Activated CD4-positive, alpha-beta memory T cell treated with anti-CD3 and anti-CD28 coated beads for 36 hours (primary cell): ENCODE measurements at places on chromosomes 3 and 15. TPM values are rescaled to one million over a fixed set of nuclear protein-coding genes. Genes with fewer than 3 reads are reported as not detected.

DNA sequence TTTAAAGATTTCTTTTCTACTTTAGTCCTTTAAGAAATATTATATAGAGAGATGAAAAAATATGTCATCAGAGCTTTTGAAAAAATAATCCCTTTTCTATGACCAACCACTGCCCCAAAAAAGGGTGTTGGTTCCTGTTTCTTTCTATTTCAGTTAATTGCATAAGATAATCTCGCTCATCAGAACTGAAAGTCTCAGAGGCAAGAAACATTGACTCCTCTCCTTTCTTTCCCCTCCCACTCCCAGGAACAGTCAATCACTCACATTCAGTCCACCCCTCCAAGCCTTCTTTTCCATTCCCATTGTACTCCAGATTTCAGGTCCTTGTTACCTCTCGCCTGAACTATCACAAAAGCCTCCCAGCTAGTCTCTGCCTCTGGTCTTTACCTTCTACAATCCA is 153.7 kb upstream of the ABI3BP start:
- H3K27ac ChIP-seq, result no peak overlapping the region
- H3K27me3 ChIP-seq, result peaks cover 6% of the 10 kb centered on the region
- no peak overlapping the region for H3K4me3 ChIP-seq
- H3K4me1 ChIP-seq, result peaks cover 2% of the 10 kb centered on the region

DNA sequence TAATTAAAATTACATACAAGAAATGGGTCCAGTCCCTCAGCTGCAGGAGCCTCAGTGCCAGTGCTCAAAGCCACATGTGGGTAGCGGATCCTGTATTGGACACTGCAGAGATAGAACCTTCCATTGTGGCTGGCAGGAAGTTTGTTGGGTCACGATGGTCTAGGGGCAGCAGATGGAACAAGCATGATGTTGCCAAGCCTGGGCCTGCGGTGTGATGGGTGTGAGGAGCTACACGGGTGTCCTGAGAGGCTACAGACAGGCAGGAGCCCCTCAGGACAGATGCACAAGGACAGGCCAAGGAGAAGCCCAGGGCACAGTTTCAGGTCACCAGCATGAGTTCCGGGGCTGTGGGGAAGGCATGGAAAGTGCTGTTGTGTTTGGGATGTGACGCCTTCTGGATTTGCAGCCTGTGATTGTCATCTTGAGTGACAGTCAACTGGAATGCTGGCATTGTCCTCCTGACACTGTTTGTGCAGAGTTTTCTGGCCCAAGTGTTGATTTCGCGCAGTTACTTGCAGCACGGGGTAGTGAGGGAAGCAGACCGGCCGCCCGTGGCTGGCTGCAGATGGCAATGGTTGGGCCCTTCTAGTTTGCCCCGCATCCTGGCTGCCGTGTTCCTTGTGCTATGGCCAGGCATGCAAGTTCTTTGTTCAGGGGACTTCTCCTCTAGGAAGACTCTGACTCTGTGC is 177.1 kb downstream of the NSMCE3 start:
- H3K4me1 ChIP-seq, result peaks cover 8% of the 10 kb centered on the region
- no peak overlapping the region for H3K4me3 ChIP-seq
- no peaks in the 10 kb centered on the region for H3K27me3 ChIP-seq
- DNase-seq, result no peak

- peaks cover 58% of the 10 kb centered on the region for H3K4me1 ChIP-seq
- DNase-seq, result peak; percentile 80
- no peak overlapping the region for H3K4me3 ChIP-seq
- no peak overlapping the region for H3K27ac ChIP-seq
- H3K27me3 ChIP-seq, result peaks cover 24% of the 10 kb centered on the region
Observed at GRCh38 chr3:46368569-46368968, 2.2 kb upstream of the CCR5 start.

DNA sequence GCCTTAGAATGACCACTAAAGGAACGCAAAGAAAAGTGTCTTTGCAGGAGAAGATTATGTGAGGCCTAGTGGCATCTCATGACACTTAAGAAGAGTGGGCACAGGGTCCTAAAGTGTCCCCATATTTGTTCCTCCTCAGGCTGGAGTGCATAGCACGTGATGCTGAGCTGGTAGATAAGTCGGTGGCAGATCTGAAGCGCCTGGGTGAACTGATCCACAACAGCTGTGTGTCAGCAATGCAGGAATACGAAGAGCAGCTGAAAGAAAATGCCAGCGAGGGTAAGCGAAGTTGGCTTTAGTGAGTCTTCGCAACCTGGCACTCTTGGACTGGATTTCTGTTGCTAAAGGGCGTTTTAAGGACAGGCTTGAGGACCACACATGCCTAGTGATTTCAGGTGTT is 92.6 kb downstream of the CHD2 start:
- no peak for DNase-seq
- H3K27ac ChIP-seq, result no peak overlapping the region
- H3K4me1 ChIP-seq, result peaks cover 12% of the 10 kb centered on the region
- H3K36me3 ChIP-seq, result peaks cover 66% of the 10 kb centered on the region

DNA sequence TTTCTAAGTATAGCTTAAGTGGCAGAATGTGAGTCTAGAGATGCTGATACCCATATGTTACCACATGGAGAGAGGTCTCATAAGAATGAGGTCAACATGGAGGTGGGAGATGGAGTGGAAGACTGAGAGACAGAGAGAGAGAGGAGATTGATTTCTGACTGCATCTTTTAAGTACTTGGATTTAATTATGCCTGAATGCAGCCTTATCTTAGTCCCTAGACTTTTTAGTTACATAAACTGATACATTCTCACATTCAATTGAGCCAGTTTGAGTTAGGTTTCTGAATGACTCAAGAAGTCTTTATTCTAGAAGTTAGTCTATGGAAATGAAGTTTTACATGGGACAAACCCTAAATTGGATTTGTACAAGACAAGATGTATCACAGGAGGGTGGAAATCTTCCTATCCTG is 58.5 kb upstream of the TNFSF10 start:
- peaks cover 2% of the 10 kb centered on the region for H3K36me3 ChIP-seq
- no peak overlapping the region for H3K4me3 ChIP-seq
- DNase-seq, result no peak
- H3K27ac ChIP-seq, result peak overlapping the region; percentile 64

DNA sequence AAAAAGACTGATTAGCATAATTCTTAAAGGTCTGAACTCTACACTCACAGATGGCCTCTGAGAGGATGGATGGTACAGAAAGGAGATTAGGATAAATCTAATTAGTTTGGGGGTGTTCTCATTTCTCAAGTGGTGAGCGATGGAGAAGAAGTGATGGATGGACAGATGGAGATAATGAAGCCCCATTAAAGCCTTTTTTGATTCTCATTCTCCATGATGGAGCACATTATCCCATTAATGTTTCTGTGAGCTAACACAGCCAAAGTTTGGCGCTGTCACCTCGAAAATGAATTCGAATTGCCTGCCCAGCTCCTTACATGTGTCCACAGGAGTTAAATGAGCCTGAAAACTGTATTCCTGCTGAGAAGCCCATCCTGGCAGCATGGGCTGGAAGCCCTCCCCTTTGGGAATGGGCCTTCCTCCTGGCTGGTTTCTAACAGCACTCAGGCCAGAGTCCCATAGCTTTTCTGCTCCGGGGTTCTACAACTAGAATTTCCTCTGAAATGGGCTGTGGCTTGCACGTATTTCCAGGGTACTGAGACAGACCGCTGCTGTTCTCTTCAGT is 726.0 kb upstream of the CFAP20DC start:
- no peaks in the 10 kb centered on the region for H3K27me3 ChIP-seq
- peaks cover 1% of the 10 kb centered on the region for H3K36me3 ChIP-seq
- no peak overlapping the region for H3K4me3 ChIP-seq
- H3K27ac ChIP-seq, result no peak overlapping the region
- no peak for DNase-seq

GRCh38 chr3:114823061-114823460 is 324.0 kb downstream of the ZBTB20 start:
- no peaks in the 10 kb centered on the region for H3K36me3 ChIP-seq
- no peaks in the 10 kb centered on the region for H3K4me1 ChIP-seq
- no peak overlapping the region for H3K4me3 ChIP-seq

DNA sequence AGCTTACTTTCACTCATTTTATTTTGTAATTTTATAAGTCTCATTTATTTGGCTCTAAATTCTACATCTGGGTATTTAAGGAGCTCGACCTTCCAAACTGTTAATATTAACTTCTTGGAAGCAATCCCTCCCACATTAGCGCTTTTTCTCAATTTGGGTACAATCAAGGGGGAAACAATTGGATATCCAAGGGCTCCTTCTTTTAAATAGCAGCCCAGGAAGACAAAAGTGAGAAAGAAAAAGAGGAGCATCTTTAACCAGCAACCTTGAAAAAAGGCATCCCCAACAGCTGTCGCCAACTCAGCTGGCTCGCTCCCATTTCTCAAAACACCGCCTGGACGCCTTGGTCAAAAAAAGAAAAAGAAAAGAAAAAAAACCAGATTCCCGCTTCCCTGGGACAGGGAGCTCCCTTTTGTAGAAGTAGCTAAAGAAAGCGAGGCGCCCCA is 873 bp downstream of the C3orf70 start:
- H3K36me3 ChIP-seq, result no peaks in the 10 kb centered on the region
- peaks cover 6% of the 10 kb centered on the region for H3K4me1 ChIP-seq
- H3K27ac ChIP-seq, result no peak overlapping the region
- H3K4me3 ChIP-seq, result peak overlapping the region; percentile 45

- DNase-seq, result no peak
- H3K4me1 ChIP-seq, result peaks cover 2% of the 10 kb centered on the region
- no peak overlapping the region for H3K4me3 ChIP-seq
- H3K36me3 ChIP-seq, result no peaks in the 10 kb centered on the region
Observed at GRCh38 chr15:96408591-96409183, 78.2 kb downstream of the NR2F2 start.

DNA sequence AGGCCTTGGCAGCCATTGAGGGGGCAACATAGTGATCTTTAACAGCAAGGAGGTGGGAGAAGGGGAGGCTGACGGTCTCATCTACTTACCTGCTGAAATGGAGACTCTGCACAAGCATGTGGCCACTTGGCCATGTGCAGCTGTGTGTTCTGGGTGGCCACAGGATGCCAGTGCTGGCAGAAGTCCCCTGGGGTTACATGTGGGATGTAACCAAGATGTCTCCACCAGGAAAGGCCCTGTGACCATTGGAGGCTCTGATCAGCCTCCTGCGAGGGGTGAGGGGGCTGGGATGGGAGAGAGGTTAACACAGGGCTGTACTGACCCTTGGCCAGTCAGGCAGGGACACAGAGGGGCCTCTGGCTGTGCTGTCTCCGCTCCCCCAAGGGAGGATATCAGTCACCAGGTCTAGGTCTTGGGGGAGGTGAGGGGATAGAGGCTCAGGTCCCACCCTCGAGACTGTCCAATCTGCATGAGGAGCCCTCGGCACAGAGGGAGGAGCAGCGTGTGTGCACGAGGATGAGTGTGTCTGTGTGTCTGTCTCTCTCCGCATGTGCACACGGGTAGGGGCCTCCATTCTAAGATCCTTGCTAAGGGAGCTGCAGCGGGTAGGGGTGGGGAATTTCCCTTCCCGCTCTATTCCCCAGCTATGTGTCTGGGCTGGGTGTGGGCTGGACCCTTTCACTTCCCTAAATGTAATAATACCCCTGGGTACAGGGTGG is 19.5 kb downstream of the PRKCD start:
- H3K27me3 ChIP-seq, result no peaks in the 10 kb centered on the region
- no peak overlapping the region for H3K4me3 ChIP-seq
- no peak overlapping the region for H3K27ac ChIP-seq
- no peaks in the 10 kb centered on the region for H3K4me1 ChIP-seq

DNA sequence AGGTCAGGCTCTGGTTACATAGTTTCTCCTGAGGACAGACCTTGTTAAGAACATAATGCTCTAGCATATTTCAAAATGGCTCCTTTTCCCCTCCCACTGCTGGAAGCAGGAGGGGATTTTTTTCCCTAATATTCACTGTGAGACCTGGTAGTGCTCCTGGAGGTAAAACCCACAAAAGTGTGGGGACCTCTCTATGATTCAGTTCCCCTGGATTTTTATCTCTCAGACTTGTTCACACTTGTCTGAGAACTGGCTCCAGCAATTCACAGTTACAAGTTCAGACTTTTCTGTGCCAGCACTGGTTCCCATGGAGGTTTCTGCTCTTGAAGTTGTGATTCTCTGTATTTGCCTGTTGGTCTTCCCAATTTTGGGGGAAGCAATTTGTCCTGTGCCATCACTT is 36.3 kb upstream of the PCOLCE2 start:
- no peak overlapping the region for H3K4me3 ChIP-seq
- no peak for DNase-seq
- H3K27ac ChIP-seq, result no peak overlapping the region
- H3K4me1 ChIP-seq, result no peaks in the 10 kb centered on the region

DNA sequence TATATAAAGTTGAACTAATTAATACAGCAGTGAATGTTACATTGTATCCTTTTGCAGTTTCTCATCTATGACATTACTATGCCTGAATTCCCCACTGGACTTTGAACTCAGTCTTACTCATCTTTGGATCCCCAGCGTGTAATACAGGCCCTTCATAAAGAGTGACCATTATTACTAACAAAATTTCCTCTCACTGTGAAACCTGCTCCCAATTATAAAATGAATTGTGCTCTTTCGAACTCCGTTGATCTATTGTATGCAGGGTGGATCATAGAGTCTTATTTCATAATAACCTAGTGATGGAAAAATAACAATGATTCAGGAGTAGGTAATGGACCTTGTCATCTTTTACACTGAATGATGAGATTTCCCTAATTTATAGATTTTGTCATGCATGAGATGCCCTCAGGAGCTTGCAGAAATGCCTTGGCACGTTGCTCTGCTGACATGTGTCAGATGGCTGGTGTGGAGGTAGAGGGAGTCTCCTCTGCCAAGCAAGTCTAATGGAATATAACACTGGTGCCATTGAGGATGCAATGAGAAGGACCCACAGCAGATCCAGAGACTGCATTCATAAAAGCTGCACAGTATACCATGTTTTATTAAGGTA is 25.5 kb downstream of the B3GNT5 start:
- H3K27ac ChIP-seq, result no peak overlapping the region
- H3K4me1 ChIP-seq, result peaks cover 5% of the 10 kb centered on the region
- DNase-seq, result no peak
- no peak overlapping the region for H3K4me3 ChIP-seq
- no peaks in the 10 kb centered on the region for H3K27me3 ChIP-seq

GRCh38 chr15:88748081-88748480 is 55.2 kb upstream of the ACAN start:
- H3K4me3 ChIP-seq, result no peak overlapping the region
- H3K27ac ChIP-seq, result no peak overlapping the region
- H3K27me3 ChIP-seq, result peaks cover 15% of the 10 kb centered on the region

- H3K4me3 ChIP-seq, result no peak overlapping the region
- H3K27me3 ChIP-seq, result no peaks in the 10 kb centered on the region
- DNase-seq, result no peak
- peaks cover 17% of the 10 kb centered on the region for H3K4me1 ChIP-seq
- peaks cover 8% of the 10 kb centered on the region for H3K36me3 ChIP-seq
Observed at GRCh38 chr15:77992356-77993222, 84.9 kb downstream of the TBC1D2B start.

- H3K27ac ChIP-seq, result no peak overlapping the region
- H3K36me3 ChIP-seq, result no peaks in the 10 kb centered on the region
- no peak overlapping the region for H3K4me3 ChIP-seq
- H3K4me1 ChIP-seq, result peaks cover under 1% of the 10 kb centered on the region
- no peak for DNase-seq
Observed at GRCh38 chr3:59517388-59517787, 467.6 kb upstream of the CFAP20DC start.

Gene GOLGA8N
- 1.3 TPM for total RNA-seq

Gene RSRC1
- 39.4 TPM for total RNA-seq

Gene LTK
- total RNA-seq, result 0.34 TPM

Gene GATM
- total RNA-seq, result 1.3 TPM

Gene TRH
- total RNA-seq, result not detected

Gene CD200R1
- total RNA-seq, result 4.4 TPM
